ENCODE measurements at places on chromosomes 1 and 21. TPM values are rescaled to one million over a fixed set of nuclear protein-coding genes. Genes with fewer than 3 reads are reported as not detected.

Gene CLCA4
- polyA plus RNA-seq: not detected

GRCh38 chr1:219433001-219433400 lies 179.9 kb downstream of the ZC3H11B start:
- no peak for DNase-seq

Gene CTBS
- 21.1 TPM for polyA plus RNA-seq

DNA sequence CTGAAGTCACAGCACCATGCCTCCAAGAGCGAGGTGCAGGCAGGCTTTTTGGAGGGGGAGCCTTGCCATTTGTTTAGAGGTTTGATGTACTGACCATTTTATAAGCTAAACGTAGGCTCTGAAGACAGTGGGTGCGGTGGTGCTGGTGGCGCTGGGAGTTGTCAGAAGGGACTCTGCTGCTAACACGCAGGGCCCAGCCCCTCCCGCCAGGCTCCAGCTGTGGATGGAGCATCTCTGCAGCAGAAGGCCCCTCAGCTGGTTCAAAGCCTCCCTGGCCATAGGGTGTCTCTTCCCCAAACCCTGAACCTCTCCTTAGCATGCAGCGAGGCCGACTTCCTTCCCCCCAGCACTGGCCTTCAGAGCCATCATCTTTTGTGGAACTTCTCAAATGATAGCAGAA lies 105.3 kb downstream of the AJAP1 start:
- DNase-seq: no peak

GRCh38 chr1:9494936-9495758 lies 44.1 kb upstream of the SLC25A33 start:
- peak; percentile 65 for DNase-seq

DNA sequence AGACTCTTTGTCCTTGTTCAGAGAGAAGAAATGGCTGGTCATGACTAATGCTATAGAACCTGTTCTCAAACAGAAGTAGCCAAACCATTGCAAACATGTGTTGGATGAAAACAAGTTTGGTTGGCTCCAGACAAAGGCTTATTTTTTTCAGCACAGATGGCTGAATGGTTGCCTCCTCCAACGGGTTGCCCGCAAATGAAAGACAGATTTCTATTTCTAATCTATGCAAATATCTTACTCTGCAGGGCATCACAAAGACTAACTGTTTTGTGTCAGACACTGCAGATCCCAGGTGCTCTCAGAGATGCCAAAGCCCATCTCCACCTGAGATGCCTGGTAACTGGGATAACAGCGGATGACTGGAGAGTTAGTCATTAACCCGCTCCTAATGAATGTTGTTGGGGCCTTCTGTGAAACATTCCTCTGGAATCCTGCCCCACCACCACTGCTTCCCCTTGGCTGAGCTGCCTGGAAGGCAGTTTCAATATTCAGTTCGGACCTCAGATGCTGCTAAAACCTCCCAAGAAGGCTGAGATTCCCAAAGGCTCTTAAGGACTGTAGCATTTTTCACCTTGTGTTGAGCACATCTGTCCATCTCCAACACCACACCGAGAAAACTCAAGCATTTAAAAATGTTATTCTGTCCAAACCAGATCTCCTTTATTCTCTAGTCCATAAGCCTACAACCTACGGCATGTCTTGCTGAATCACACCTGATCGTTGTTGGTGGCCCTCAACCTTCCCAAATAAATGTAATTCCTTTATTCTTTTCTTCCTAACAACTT lies 104.4 kb downstream of the PTPN14 start:
- DNase-seq: no peak

Gene CRYBG2
- polyA plus RNA-seq: not detected

- DNase-seq: no peak
Observed at GRCh38 chr1:10659218-10659617, 137.2 kb downstream of the CASZ1 start.

Gene PTAFR
- polyA plus RNA-seq: 0.34 TPM

Gene SPATA46
- polyA plus RNA-seq: not detected

Gene RPTN
- not detected for polyA plus RNA-seq

Gene ELAPOR1
- polyA plus RNA-seq: 9.2 TPM

DNA sequence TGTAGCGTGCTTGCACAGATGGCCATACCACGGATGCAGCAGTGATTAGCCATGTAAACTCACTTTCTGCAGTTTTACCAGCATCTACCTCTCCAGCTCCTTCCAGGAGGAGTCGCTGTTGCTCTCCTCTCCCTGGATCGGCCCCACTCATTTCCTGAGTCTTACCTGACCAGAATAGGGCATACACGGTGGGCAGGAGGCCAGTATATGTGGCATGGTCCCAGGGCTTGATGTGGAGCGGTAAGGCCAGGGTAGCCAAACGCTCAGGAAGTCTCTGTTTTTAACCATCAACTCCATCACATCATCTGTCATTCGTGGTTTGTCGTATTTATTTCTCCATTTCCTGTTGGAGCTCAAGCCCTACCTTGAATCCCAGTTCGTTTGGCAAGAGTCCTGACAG lies 163.4 kb upstream of the USP24 start:
- no peak for DNase-seq

DNA sequence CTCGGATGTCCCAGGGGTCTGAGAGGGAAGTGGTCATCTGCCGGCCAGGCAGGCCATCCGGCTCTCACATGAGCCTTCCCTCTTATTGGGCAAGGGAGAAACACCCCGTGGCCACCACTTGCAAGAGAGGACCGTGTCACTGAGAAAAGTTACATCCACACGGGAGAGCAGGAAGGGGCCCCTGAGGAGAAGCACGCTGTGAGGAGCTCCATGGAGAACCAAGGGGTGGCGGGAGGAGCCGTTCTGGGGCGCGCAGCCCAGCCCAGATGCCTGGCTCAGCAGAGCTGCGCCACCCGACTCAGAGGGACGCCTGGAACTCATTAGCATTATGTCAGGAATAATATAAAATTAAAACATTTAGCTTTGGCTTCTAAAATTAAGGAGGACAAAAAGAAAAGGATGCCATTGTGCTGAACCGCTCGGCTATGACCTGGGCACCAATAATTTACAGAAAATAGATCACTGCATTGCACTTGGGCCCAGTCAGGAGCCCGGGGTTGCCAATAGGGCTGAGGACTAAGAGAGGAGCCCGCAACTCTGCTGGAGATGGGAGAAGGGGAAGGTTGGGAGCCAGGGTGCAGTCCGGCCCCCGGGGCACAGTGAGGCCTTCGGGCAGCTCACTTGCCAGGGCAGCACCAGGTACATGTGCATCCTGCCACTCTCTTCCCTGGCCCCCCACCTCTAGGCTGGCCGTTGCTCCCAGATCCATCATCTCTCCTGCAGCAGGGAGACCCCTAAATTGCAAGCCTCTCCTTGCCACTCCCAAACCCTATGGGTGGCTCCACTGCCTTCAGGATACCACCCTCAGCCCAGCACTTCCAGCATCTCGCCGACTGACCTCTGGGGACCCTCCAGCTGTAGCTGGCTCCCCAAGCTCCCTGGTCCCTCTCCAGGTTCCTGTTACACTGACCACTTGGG lies 84.8 kb downstream of the DMRTB1 start:
- DNase-seq: no peak

Measured in naive thymus-derived CD8-positive, alpha-beta T cell (primary cell).